RCC 7860 (cell line): ENCODE measurements at places on chromosomes 6 and 20.
A peak's percentile ranks its signal among the peaks of the same experiment; 100 is the strongest.

GRCh38 chr6:167840526-167841179, 13.9 kb downstream of the AFDN start:
- DNase-seq: no peak

DNA sequence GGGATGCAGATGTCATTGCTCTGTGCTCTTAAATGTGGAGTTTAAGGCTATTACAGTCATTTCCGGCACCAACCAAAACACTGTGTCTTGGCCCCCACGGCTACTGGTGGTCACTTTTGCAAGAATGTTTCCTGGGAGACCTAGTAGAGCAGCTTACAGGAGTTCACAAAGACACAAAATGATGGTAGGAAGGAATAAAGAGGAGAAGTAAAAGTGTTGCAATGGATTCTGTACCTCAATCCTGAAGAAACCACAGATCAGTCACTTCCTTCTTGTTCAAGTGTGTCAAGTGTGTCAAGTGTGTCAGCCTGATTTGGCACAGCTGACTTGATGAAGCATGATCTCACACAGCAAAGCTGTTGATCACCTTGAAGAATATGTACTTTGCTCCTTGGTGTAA, 344.0 kb downstream of the PLCB1 start:
- no peak for DNase-seq

GRCh38 chr6:145551164-145551563, 184.2 kb downstream of the EPM2A start:
- DNase-seq: no peak

GRCh38 chr6:136964398-136964797, 42.3 kb downstream of the SLC35D3 start:
- DNase-seq: no peak

- DNase-seq: no peak
Measured at GRCh38 chr20:19783966-19784401, 25.9 kb downstream of the RIN2 start.

GRCh38 chr6:4776131-4776492, at the start of gene CDYL:
TSS of gene CDYL (plus strand) at chr6:4776404. CDS start at chr6:4776784, 380 bp downstream.
- DNase-seq: peak; percentile 59

GRCh38 chr6:152293404-152293803, 343.8 kb downstream of the SYNE1 start:
- no peak for DNase-seq

DNA sequence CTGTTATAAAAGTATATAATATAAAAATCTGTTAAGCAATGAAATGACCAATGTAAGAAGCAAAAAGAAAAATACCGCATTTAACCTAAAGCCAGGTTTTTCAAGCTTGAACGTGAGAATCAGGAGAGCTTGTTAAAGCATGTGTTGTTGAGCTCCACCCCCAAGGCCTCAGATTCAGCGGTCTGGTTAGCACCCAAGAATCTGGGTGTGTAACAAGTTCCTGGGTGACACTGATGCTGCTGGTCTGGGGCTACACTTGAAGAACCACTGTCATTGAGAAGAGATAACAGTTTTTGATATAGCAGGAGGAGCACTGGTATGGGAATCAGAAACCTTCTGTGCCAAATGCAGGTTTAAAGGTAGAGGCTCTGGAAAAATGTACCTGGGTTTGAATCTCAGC, 154.0 kb downstream of the ID4 start:
- no peak for DNase-seq

GRCh38 chr6:33161354-33162331, 30.6 kb downstream of the COL11A2 start:
- DNase-seq: peak; percentile 25

DNA sequence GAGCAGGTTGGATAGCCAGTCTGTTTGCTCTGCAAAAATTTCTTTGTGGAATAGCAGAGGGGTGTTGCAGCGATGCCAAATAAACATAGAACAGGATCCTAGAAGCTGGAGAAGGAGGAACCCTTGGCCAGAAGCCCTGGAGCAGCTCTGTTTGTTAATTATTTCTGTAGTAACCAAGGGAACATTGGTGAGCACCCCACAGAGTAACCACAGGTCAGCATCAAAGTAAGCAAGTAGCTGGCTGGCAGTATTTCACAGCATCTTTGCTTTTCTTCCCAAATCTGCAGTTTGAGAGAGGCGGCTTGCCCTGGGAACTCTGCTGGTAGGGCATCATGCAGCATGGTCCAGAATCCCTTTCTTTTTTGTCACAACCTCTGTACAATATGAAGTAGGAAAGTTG, 12.7 kb upstream of the APMAP start:
- no peak for DNase-seq

- no peak for DNase-seq
Measured at GRCh38 chr6:89997456-89998445, 103.5 kb downstream of the GJA10 start.

- no peak for DNase-seq
Measured at GRCh38 chr20:13397300-13397724, 176.2 kb downstream of the ISM1 start.

- no peak for DNase-seq
Measured at GRCh38 chr6:24489881-24490280, 503 bp upstream of the GPLD1 start.

GRCh38 chr20:38985603-38986170, 23.5 kb downstream of the DHX35 start:
- DNase-seq: peak; percentile 65

DNA sequence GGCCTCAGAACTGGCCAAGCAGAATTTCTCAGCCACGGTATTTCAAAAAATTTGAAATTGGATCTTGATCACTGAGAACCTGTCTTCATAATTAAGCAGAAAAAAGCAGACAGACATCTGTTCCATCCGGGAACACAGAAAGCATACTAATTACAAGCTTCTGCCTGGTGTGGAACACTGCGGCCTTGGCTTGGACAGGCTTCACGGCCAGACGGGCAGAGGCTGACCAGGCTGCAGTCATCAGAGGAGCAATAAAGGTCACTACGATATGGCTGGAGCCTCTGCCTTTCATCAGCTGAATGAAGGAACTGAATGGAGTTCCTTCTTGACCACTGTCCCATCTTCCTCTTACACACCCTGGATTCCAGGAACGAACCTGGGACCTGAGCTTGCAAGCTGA, 3.9 kb upstream of the NRSN1 start:
- no peak for DNase-seq

DNA sequence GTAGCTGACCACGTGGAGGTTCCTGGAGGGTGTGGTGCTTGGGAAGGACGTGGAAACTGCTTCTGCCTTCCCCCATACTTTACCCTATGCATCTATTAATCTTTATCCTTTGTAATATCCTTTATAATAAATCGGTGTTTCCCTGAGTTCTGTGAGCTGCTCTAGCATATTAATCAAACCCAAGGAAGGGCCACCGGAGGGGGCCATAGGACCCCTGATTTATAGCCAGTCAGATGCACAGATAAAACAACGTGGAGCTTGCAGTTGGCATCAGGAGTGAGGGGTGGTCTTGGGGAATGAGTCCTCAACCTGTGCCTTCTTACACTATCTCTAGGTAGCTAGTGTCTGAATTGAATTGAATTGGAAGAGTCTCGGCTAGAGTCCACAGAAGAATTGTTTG, 36.5 kb upstream of the TFAP2A start:
- DNase-seq: no peak

GRCh38 chr6:110400208-110400607, 15.2 kb downstream of the DDO start:
- DNase-seq: no peak

- DNase-seq: peak; percentile 73
Measured at GRCh38 chr20:56373942-56374341, 15.2 kb downstream of the FAM210B start.

- peak; percentile 51 for DNase-seq
Measured at GRCh38 chr6:41066867-41067304, 5.3 kb downstream of the OARD1 start.

GRCh38 chr20:32574296-32575226, 10.6 kb downstream of the NOL4L start:
- peak; percentile 71 for DNase-seq

- DNase-seq: peak; percentile 68
Measured at GRCh38 chr6:82589509-82590206, 226.0 kb downstream of the TPBG start.

- DNase-seq: peak; percentile 33
Measured at GRCh38 chr6:134373282-134373922, 55.5 kb upstream of the SGK1 start.

- peak; percentile 50 for DNase-seq
Measured at GRCh38 chr20:35302421-35303335, 10.5 kb upstream of the FAM83C start.

- DNase-seq: no peak
Measured at GRCh38 chr6:16742116-16742515, 19.1 kb downstream of the ATXN1 start.

GRCh38 chr20:32626859-32627636, 41.9 kb upstream of the NOL4L start:
- DNase-seq: no peak

GRCh38 chr6:5379647-5380242, 118.4 kb downstream of the FARS2 start:
- no peak for DNase-seq

- DNase-seq: no peak
Measured at GRCh38 chr6:161548713-161549296, 274.9 kb upstream of the AGPAT4 start.

DNA sequence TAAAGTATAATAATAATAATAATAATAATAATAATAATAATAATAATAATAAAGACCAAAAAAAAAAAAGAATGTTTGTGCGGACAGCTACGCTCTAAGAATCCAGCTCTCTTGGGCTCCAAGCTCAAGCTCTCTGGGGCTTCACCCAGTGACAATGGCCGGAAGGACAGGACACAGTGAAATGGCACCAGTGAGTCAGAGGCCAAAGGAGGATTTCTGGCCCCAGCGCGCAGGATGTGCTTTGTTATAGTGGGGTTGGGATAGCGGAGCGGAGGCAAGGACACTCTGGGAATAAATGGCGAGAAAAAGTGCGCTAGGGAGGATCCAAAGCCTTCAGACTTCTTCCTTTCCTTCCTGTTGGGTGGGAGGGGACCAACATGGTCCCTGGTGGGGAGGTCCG, 38.2 kb downstream of the HLA-A start:
- no peak for DNase-seq
